ENCODE measurements at places on chromosomes 2 and 18. TPM values are rescaled to one million over a fixed set of nuclear protein-coding genes. Genes with fewer than 3 reads are reported as not detected.
A peak's percentile ranks its signal among the peaks of the same experiment; 100 is the strongest.

DNA sequence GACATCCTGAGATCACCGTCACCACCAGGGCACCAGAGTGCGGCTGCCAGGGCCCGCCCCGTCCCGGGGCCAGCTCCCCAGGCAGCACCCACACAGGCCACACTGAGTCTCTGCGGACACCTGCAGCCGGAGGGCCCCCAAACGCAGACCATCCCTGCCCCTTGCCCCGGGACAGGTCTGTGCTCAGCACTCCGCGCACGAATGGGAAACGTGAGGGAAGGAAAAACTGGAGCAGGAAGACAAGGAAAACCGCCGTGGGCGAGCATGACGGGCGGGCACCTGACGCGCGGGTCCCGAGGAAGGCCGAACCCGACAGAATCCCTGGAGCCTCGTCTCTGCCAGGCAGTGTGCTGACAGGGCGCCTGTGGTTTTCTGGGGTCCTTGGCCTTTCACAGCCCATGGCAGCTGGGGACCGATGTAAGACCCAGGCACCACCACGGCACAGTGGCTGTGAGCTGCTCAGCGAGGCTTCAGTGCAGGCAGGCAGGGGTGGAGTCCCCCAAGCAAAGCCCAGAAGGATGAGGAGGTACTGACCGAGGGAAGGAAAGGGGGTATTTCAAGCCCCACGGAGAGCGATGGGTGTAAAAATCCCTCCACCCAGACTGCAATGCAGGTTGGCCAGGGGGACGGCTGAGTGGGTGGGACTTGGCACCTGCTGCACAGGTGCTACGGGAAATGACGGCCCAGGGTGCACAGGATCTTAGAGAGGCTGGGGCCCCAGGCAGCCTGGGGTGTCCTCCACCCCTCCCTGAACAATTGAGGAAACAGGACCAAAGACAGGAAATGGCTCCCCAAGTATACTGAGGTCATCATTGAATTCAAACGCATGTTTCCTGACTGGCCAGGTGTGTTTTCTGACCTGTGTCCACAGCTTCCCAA lies 59.0 kb downstream of the PXDN start:
- DNase-seq: no peak

GRCh38 chr2:75800456-75800855 lies 89.7 kb upstream of the GCFC2 start:
- no peak for DNase-seq

GRCh38 chr18:28178720-28179119 lies 1.8 kb upstream of the CDH2 start:
- peak; percentile 22 for DNase-seq

GRCh38 chr2:147989102-147989501 lies 31.4 kb downstream of the ORC4 start:
- no peak for DNase-seq

RAPGEF4 gene
- total RNA-seq: not detected

DNA sequence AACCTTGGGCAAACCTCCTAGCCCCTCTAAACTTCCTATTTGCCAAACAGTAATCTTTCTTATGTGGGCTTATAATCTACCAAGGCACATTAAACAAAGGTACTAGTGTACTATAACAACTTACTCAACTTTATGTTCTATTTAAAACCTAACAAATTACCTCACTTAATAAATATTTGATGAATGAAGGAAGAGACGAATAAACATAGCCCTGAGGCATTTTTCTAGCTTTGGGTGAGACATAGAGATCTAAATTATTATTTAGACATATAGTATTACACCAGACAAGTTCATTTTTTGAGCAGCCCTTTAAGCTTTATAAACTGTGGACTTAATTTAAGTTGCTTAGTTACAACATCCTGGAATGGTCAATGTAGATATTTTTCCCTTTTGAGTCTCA lies 104.6 kb downstream of the UNC80 start:
- no peak for DNase-seq

CYP26B1 gene
- not detected for total RNA-seq

DNA sequence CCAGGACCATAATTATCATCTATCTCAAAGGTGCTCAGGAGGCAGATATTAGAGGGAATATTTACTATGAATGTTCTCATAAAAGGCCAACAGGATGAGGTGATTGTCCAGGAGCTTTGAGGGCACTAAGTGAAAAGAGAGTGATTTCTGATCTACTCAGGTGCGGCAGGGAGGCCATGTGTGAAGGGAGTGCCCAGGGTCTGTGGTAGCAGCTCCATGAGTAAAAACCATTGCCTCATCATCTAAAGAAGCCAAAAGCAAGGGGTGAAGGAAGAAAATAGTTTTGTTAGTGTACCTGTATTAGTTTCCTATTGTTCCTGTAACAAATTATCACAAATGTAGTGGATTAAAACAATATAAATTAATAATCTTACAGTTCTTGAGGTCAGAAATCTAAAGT lies 22.5 kb downstream of the RND3 start:
- no peak for DNase-seq

DNA sequence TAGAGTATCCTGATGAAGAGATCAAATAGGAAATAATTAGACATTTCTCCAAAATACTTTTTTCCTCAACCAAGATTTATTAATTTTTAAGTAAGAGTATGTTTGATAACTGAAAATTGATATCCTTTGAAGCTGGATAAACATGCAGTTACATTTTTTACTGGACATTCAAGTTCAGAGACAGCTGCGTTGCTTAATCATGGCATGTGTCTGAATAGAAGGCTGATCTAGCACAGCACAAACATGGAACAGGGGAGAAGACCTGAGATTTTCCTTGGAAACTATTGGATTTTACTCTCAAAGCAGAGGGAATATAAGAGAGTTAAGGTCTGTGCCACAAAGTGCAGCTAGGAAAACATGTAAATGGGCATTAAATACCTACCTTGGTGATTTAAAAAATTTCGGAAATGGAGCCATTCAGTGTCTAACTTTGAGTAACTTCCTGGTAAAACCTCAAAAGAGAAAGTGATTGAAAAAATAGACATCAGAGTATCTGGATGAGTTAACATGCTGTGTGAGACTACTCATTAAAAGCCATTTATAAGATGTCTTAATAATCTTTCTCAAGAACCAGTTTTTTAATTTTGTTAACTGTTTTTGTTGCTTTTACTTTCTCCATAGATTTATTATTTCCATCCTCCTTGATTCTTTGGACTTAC lies 31.8 kb downstream of the CRIM1 start:
- no peak for DNase-seq

NEMP2 gene
- total RNA-seq: 4.9 TPM

NEB gene
- total RNA-seq: not detected
